ENCODE measurements at places on chromosomes 3 and 15.

DNA sequence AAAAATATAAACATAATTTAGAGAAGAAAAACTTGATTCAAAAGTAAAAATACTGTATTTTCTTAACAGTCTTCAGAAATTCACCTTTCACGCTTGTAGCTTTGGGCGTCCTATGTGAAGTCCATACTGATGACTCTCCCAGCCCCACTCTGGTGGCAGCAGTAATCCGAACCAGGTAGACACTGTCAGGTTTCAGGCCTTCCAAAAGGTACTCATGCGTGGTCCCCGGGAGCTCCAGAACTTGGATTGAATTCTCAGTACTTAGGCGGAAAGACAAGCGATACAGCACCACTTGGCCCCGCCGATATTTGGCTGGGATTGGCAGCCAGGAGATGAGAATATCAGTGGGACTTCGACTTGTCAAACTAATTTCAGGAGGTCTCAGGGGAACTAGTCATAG, 69.7 kb downstream of the PRTG start:
- no peak for DNase-seq

GRCh38 chr15:57390583-57390982, 14.3 kb downstream of the CGNL1 start:
- DNase-seq, result no peak

GRCh38 chr15:35986191-35986721, 440.3 kb upstream of the DPH6 start:
- no peak for DNase-seq

DNA sequence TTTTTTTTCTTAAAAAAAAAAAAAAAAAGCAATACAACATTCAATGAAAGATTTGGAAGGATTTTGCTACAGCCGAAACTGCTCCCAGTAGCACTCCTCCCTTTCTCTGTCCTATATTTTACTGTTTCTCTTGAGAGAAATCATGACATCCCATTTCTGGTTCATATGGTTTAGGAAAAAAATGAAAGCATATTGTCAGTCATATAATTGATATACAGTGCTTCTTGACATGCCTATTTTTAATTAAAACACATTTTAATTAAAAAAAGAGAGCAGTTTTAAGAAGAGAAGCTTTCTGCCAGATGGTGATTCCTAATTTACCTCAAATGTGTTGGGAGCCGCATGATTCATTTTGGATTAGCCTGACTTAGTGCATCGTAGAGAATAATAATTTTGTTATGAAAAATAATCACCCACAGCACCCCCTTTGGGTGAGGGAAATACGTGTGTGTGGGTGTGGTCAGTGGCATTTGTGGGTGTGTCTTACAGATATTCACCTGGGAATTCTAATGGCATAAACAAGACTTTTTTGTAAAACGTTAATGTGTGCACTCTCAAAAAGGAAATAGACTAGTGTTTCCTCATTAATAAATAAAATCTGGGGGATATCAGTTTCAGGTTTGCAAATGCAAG, 544.5 kb downstream of the MFSD1 start:
- no peak for DNase-seq

DNA sequence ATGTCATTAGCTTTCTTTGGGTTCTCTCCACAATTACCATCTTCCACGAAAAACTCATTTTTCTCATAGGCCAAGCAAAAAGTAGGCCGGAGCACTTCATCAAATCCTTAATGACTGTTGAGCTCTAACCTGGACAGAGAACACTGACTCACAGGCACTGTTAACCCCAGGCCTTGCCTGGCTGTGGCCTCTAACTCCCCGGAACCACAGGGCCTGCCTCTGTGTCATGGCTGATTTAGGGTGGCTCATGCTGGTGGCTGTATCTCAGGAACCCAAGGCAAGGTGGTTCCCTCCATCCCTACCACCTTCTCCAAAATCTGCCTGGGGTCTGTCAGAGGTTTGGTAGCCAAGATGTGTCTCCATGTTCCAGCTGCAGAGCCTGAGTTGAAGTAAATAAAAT, 3.6 kb downstream of the CRTAP start:
- no peak for DNase-seq

- DNase-seq, result no peak
Measured at GRCh38 chr3:54863366-54863765, 64.5 kb downstream of the LRTM1 start.

GRCh38 chr3:171443211-171443957, 16.8 kb downstream of the TNIK start:
- DNase-seq, result no peak

All from memory B cell (primary cell).